ENCODE measurements at places on chromosomes 4 and X. TPM values are rescaled to one million over a fixed set of nuclear protein-coding genes. Genes with fewer than 3 reads are reported as not detected.

DNA sequence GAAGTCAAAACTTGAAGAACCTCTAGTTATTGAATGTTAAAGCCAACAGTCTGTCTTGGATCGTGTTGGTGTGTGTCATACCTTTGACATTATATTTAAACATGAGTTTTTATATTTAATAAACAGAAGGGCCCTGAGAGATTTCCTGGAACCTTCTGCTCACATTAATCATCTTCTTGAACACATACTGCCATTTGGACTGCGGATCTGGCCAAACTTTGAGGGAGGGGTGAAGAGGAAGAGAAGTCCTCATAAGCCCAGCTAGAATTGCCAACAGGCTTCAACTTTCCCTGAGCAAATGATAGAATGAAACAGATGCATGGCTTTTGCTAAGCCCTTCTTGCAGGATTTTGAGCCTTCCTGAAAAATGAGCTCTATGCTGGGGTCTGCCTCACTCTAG, 27.4 kb downstream of the CCKAR start:
- no peak overlapping the region for H3K27ac ChIP-seq
- no peaks in the 10 kb centered on the region for H3K36me3 ChIP-seq
- H3K4me3 ChIP-seq: no peak overlapping the region
- no peak for DNase-seq

DNA sequence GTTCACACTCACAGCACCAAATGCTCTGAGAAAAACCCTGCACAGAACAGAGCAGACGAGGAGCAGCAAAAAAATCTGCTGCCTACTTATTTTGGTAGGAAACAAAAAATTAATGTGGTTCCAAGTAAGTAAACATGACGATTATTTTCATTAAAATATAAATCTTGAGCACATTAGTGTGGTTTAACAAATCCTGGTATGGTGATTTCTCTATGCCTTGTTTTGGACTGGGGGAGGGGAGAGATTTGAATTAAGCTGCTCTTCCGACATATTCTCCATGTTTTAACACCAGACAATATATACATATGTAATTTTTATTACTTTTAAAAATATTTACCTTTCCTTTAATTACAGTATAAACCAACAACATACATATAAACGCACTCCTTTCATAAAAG, 1.8 kb downstream of the CAMK2D start:
- no peak for DNase-seq
- peaks cover 33% of the 10 kb centered on the region for H3K4me1 ChIP-seq
- H3K27me3 ChIP-seq: no peaks in the 10 kb centered on the region
- H3K27ac ChIP-seq: peak overlapping the region; percentile 98
- peak overlapping the region; percentile 86 for H3K4me3 ChIP-seq

DNA sequence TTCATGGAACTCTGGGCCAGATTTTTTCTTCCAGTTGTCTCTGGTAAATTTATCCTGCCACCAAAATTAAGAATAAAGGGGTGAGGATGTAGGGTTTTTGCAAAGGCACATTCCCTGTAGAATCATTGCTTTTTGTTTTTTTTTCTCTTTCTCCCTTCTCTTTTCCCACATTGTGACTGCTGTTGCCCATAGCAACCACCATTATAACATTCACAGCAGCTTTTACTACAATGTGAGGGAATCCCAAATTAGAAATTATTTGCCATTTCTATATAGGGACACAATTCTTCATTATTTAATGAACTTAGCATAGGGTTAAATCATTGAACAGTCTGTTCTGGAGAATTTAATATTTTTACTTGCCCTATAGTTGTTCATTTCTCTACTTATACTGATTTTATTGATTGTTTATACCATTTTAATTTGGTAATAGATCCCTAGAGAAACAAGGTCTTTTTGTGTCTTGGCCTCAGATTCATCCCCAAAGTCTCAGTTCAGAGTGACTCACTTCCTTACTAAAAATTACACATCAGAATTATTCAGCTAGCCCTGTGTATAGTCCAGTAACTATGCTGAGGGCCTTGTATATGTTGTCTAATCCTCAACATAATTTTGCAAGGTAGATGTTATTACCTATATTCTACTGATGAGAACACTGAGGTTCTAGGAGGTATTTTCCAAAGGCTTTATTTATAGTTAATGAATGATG, 80.8 kb upstream of the ANK2 start:
- no peaks in the 10 kb centered on the region for H3K4me1 ChIP-seq
- no peak overlapping the region for H3K4me3 ChIP-seq
- no peak for DNase-seq
- no peaks in the 10 kb centered on the region for H3K27me3 ChIP-seq
- no peak overlapping the region for H3K27ac ChIP-seq

DNA sequence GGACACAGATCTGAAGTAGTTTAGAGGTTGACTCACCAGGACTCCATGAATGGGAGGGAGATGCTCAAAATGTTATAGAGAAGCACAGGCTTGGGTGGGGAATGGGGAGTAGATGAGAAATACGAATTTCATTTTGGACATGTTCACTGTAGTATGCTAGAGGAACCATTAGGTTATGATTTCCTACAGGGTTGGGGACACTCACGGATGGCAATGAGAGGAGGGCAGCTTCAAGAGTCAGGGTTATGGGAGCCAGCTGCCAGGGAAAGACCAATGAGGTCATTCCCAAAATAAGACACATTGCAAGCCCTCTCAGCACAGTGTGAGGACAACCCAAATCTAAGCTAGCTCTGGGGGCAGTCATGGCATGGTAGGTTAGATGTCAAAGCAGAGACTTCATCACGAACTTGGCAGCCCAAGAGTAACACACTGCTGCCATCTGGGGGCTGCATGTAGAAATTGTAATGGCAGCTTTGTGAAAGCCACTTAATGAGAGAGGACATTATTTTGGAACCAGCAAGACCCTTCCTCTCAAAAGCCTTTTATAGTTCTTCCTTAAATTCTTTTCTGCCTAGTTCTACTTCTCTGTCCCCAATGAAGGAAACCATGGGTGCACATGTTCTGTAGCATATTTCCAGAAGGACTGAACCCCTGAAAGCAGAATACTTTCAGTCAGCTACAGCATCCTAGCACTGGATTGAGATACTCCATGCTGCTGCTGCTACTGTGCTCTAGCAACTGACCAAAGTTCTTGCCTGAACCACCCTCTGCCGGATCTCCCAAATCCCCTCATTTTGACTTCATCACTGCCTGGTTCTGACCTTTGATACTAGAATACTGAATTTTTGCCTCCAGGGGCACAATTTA, 16.2 kb upstream of the ZCCHC12 start:
- H3K27me3 ChIP-seq: no peaks in the 10 kb centered on the region
- no peak overlapping the region for H3K4me3 ChIP-seq
- H3K4me1 ChIP-seq: no peaks in the 10 kb centered on the region
- H3K27ac ChIP-seq: no peak overlapping the region

DNA sequence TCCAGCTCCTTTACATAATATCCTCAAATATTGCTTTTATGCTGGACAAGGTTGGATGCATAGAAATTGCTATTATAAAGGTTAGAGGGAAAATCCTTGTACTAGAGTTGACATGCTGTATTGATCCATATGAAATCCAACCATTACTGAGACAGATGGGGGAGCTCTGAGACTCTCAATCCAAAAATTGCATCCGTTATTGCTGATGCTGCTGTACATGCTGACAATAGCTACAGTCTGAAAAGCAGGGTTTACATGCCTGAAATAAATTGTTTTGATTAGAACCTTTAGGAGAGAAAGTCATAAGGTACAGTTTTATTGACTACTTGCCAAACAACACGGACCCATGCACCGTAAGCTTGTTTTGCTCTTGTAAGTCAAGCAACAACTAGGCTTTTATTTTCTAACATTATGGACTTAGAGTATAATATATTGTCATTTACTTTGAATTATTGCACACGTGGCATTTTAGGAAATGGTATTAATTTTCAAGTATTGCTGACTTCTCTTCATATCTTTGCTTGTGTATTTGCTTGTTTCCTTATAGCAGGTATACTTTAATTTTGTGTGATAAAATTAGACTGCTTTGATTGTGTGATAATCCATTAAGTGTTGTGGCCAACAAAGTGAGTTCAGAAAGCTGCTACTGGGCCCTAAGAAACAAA, 1365.2 kb downstream of the STIM2 start:
- H3K27me3 ChIP-seq: no peaks in the 10 kb centered on the region
- H3K4me3 ChIP-seq: no peak overlapping the region
- H3K4me1 ChIP-seq: no peaks in the 10 kb centered on the region
- no peaks in the 10 kb centered on the region for H3K36me3 ChIP-seq
- no peak overlapping the region for H3K27ac ChIP-seq

- DNase-seq: no peak
- H3K36me3 ChIP-seq: no peaks in the 10 kb centered on the region
- no peak overlapping the region for H3K27ac ChIP-seq
- H3K27me3 ChIP-seq: peaks cover 87% of the 10 kb centered on the region
Observed at GRCh38 chr4:153790962-153791551, 2.2 kb upstream of the SFRP2 start.

Gene PLS3
- 313 TPM for total RNA-seq
